Astrocyte of the spinal cord (primary cell): ENCODE measurements at places on chromosomes 2 and 18.

- DNase-seq = no peak
These were observed 78.1 kb upstream of the TTC39C start for GRCh38 chr18:23936381-23936958.

GRCh38 chr2:66570471-66570870, 135.5 kb downstream of the MEIS1 start:
- no peak for DNase-seq

GRCh38 chr2:60440079-60440766, 113.2 kb downstream of the BCL11A start:
- DNase-seq = no peak

DNA sequence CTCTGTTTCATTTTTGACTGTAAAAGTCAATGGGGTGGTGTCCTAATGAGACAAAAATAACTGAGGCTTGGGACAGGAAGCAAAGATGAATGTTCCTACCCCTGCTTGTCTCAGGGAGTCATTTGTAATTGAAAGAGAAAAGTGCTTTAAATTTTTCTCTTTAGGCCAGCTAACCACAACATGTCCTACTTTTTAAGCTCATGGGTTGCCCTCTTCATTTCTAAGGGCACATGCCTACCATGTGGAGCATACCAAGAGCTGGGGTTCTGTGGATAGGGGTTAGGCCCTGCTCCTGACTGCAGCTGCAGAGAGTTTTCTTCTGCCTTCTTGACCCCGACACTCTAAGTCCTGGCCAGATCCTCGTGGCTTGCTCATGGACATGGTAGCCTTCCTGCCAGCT, 96.8 kb upstream of the ARL4C start:
- DNase-seq = peak; percentile 21

GRCh38 chr18:75810516-75810915, 383.0 kb upstream of the SMIM21 start:
- no peak for DNase-seq

DNA sequence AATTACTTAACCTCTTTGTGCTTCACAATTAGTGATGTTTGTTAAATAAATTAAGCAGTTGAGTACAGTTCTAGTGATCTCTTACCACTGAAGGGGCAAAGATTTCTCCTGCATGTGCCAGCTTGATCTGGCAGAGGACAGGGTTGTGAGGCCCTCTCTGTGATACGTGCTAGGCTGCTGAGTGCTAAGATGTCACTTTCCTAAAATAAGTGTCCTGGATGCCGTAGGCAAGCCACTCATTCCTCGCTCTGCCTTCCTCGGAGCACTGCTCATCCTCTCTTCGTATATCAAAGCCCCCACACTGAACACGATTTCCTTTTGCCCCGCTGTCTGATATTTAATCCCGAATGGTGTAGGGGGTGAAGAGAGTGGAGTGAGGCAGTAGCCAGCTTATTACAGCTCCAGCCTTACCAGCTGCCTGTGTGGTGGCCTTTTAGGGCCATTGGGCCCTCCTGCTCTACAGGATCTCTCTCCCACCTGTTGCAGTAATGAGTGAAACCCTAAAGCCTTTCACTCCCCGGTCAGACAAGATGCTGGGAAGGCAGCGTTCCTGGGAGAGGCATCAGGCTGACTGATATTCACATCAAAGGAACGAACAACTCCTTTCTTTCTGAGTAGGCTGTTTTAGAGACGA, 40.5 kb downstream of the PTPRM start:
- no peak for DNase-seq

GRCh38 chr18:79510046-79510685, 114.4 kb downstream of the NFATC1 start:
- no peak for DNase-seq
